ENCODE measurements at places on chromosomes 13 and 19. TPM values are rescaled to one million over a fixed set of nuclear protein-coding genes. Genes with fewer than 3 reads are reported as not detected.

DNA sequence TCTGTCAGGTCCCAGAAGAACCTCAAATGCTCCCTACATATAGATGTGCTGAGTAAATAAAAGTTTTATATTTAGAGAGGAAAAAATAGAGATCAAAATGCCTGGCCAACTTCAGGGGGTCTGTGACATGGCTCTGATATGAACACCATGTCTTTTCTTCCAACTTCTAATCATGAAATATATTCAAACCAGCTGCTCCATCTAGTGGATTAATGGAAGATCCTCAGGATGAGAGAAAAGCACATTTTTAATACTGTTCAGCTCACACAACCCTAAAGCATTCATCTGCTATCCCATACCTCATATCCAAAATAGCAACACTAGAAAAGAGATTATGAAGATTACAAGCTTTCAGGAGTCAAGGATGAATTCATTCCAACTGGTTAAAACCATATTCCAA, 56.0 kb upstream of the DOCK9 start:
- no peak for DNase-seq
- no peaks in the 10 kb centered on the region for H3K4me1 ChIP-seq
- H3K4me3 ChIP-seq = no peak overlapping the region
- H3K27me3 ChIP-seq = no peaks in the 10 kb centered on the region

DNA sequence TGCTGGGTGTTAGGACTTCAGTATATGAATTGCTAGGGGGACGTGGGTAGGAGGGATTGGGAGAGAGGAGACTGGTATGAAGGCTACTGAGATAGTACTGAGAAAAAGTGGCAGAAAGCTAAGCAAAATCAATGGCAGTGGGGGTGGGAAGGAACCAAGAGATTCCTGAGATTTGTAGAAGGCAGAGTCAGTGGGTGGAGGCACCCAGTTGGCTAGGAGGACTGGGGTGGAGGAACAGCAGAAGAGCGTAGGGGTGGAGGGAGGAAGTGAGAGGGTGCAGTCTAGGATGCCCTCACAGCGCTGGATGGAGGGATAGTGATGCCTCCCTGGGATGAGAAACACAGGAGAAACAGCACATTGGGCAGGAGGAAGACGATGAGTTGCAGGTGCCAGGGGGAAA, 5.6 kb upstream of the MEDAG start:
- no peak overlapping the region for H3K27ac ChIP-seq
- no peak overlapping the region for H3K4me3 ChIP-seq
- no peaks in the 10 kb centered on the region for H3K36me3 ChIP-seq
- H3K4me1 ChIP-seq = peaks cover 8% of the 10 kb centered on the region
- no peak for DNase-seq

- DNase-seq = no peak
- no peaks in the 10 kb centered on the region for H3K27me3 ChIP-seq
- H3K36me3 ChIP-seq = peaks cover 3% of the 10 kb centered on the region
- peak overlapping the region; percentile 88 for H3K27ac ChIP-seq
- H3K4me1 ChIP-seq = peaks cover 20% of the 10 kb centered on the region
- H3K4me3 ChIP-seq = peak overlapping the region; percentile 95
Observed at GRCh38 chr13:24511019-24511815, 1.4 kb downstream of the PARP4 start.

HTR2A gene
- 0.24 TPM for polyA plus RNA-seq

DNA sequence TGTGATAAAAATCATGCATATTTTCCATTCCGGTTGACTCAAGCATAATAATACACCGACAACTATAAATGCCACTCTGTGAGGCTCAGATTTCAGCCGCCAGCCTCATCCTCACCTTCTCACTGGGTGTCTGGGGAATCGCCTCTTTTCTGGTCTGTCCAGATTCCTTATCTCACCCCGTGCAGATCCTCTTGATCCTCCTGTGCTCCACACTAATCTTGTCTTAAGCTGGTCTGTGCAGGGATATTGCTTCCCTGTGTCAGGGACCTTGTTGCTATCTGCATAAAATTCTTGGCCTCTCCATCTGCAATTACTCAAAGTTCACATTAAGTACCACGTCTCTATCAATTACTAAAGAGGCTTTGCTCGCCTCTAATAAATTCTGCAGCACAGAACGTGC, 116.6 kb upstream of the SPACA7 start:
- no peak for DNase-seq
- no peaks in the 10 kb centered on the region for H3K4me1 ChIP-seq
- no peaks in the 10 kb centered on the region for H3K36me3 ChIP-seq
- no peak overlapping the region for H3K27ac ChIP-seq
- H3K27me3 ChIP-seq = no peaks in the 10 kb centered on the region
- no peak overlapping the region for H3K4me3 ChIP-seq

- DNase-seq = no peak
- no peak overlapping the region for H3K27ac ChIP-seq
- peaks cover 19% of the 10 kb centered on the region for H3K4me1 ChIP-seq
Observed at GRCh38 chr19:45140533-45140932, 20.2 kb downstream of the NKPD1 start.

DNA sequence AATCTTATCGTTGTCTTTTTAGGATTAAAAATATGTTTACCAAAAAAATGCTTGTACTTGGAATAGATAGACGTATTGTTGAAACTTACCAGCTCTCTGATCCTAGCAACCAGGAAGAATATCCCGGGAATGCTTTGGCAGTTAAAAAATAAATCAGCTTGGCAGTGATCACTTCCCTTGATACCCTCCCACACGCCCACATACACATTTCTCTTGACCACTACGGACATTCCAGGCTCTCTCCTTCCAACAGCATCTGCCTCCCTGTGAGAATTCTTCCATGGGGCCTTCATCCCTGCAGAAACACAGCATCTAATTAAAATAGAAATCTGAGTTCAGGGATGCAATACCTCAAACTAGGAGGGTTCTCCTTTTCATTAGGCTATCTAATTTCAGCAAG, 57.9 kb downstream of the THSD1 start:
- no peak for DNase-seq
- no peaks in the 10 kb centered on the region for H3K27me3 ChIP-seq
- no peak overlapping the region for H3K4me3 ChIP-seq
- H3K27ac ChIP-seq = no peak overlapping the region
- no peaks in the 10 kb centered on the region for H3K36me3 ChIP-seq

DNA sequence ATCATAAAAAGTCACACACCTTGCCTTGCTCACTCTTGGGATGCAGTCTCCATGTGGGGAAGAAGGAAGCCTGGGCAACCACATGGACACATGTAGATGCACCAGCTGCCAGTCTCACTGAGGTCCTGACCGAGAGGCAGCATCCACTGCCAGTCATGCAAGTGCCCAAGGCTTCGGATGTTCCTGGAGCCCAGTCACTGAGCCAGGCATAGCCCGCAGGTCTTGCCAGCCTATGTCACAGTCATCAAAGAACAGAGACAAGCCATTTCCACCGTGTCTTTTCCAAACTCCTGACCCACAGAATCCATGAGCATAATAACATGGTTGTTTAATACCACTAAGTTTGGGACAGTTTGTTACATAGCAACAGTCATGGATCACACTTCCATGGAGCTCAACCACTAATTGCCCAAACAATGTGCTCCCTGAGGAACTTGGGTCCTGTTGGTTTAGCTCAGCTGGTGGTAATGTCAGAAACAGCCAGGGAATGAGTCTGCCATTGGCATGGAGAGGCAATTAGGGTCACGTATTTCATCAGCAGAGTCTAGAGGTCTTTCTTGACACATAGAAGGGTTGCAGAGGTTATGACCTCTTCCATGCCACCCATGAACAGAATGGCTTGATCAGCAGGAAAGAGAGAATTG, 21.5 kb downstream of the STARD13 start:
- H3K4me3 ChIP-seq = no peak overlapping the region
- no peaks in the 10 kb centered on the region for H3K36me3 ChIP-seq
- no peak for DNase-seq

- DNase-seq = no peak
- H3K36me3 ChIP-seq = peaks cover 10% of the 10 kb centered on the region
- H3K27ac ChIP-seq = no peak overlapping the region
- no peak overlapping the region for H3K4me3 ChIP-seq
Observed at GRCh38 chr13:112793545-112794445, 104.0 kb downstream of the ATP11A start.

GRCh38 chr13:29498426-29499040, 97.0 kb downstream of the SLC7A1 start:
- peaks cover 35% of the 10 kb centered on the region for H3K36me3 ChIP-seq
- H3K27me3 ChIP-seq = no peaks in the 10 kb centered on the region
- DNase-seq = no peak
- H3K4me1 ChIP-seq = no peaks in the 10 kb centered on the region
- no peak overlapping the region for H3K27ac ChIP-seq
- no peak overlapping the region for H3K4me3 ChIP-seq

DNA sequence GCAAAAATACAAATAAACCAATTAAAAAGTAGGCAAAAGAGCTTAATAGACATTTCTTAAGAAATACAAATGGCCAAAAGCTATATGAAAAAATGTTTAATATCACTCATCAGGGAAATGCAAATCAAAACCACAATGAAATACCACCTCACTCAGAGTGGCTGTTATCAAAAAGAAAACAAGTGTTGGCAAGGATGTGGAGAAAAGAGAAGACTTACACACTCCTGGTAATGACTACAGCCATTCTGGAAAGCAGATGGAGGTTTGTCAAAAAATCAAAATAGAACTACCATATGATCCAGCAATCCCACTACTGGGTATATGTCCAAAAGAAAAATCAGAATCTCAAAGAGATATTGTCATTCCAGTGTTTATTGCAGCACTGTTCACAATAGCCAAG, 223.5 kb upstream of the SLC10A2 start:
- no peak overlapping the region for H3K4me3 ChIP-seq
- H3K27ac ChIP-seq = no peak overlapping the region
- no peaks in the 10 kb centered on the region for H3K36me3 ChIP-seq
- H3K27me3 ChIP-seq = no peaks in the 10 kb centered on the region
- no peaks in the 10 kb centered on the region for H3K4me1 ChIP-seq

DNA sequence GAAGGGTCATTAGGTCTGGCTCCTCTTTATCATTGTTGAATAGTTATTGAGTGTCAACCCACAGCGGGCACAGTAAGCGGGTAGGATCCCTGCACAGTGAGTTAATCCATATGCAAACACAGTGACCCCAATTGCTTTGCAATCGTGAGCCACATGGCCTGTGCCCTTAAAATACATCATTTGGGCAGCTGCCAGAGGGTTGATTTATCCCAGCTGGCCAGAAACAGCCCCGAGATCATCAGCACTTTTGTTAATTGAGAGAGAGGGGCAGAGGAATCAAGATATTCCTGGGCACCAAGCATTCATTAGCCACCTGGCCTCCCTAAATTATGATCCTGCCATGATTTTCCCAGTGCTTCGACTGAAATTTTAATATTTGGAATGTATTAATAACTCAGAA, 9.8 kb upstream of the CNMD start:
- H3K4me1 ChIP-seq = no peaks in the 10 kb centered on the region
- peaks cover 5% of the 10 kb centered on the region for H3K27me3 ChIP-seq
- H3K4me3 ChIP-seq = no peak overlapping the region
- H3K36me3 ChIP-seq = no peaks in the 10 kb centered on the region
- DNase-seq = no peak

DNA sequence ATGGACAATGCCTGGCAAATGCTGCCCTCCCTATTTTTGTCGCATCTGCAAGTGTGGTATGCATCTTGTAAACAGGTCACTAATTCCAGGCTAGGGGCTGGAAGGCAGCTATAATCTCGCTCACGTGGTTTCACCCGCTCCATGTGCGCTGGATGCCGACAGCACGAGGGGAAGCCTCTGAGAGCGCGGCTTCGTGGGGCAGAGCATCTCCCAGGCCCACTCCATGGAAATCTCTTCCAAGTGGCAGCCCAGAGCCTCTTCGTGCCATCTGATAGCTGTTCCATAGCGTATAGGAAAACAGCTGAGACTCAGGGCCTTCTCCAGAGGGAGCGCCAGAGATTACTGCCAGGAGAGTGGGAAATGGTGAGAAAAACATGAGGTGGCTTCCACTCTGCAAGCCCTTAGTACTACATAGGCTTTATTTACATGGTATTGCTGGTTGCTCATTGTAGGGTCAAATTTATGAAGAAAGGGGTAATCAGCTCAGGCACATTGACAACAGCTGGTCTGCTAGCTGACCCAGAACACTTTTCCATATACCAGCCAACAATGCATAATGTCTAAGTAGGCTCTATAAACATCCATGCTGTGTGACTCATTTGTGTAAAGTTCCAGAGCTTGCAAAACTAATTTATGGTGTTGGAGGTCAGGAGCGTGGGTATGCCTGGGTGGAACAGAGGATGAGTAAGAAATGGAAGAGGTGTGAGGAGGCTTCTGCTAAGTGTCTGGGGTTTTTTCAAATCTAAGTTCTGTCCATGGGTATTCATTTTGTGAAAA, 165.2 kb downstream of the SHISA2 start:
- H3K4me3 ChIP-seq = no peak overlapping the region
- H3K27ac ChIP-seq = no peak overlapping the region

GRCh38 chr13:112261924-112262323, 114.2 kb upstream of the SPACA7 start:
- peak; percentile 29 for DNase-seq
- no peak overlapping the region for H3K4me3 ChIP-seq
- H3K27me3 ChIP-seq = no peaks in the 10 kb centered on the region
- no peaks in the 10 kb centered on the region for H3K36me3 ChIP-seq
- H3K27ac ChIP-seq = no peak overlapping the region
- H3K4me1 ChIP-seq = no peaks in the 10 kb centered on the region

CGB8 gene
- polyA plus RNA-seq = not detected

GRCh38 chr13:25692099-25692498, 320.3 kb downstream of the ATP8A2 start:
- no peak for DNase-seq
- H3K27ac ChIP-seq = no peak overlapping the region
- H3K27me3 ChIP-seq = no peaks in the 10 kb centered on the region
- no peaks in the 10 kb centered on the region for H3K36me3 ChIP-seq

GRCh38 chr13:112997188-112998130, 28.4 kb downstream of the MCF2L start:
- peaks cover 75% of the 10 kb centered on the region for H3K4me1 ChIP-seq
- peak overlapping the region; percentile 13 for H3K27ac ChIP-seq
- no peaks in the 10 kb centered on the region for H3K36me3 ChIP-seq
- DNase-seq = no peak
- no peak overlapping the region for H3K4me3 ChIP-seq
- no peaks in the 10 kb centered on the region for H3K27me3 ChIP-seq

DNA sequence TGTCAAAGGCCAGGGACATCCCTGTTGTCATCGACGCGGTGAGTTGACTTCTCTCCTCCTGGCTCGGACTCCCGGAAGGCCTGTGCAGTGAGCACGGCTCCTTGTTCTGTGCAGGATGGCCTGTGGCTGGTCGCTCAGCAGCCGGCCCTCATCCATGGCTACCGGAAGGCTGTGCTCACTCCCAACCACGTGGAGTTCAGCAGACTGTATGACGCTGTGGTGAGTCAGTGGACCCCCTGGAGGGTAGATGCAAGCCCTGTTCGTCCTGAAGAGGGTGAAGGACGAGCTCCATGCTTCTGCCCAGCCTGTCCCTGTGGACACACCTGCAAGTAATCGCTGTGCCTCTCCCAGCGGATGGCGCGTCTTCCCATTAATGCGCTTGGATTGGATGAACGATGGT, 19.2 kb downstream of the NAXD start:
- DNase-seq = no peak
- no peaks in the 10 kb centered on the region for H3K27me3 ChIP-seq
- H3K36me3 ChIP-seq = peaks cover 5% of the 10 kb centered on the region
- H3K4me3 ChIP-seq = no peak overlapping the region
- H3K4me1 ChIP-seq = no peaks in the 10 kb centered on the region
- no peak overlapping the region for H3K27ac ChIP-seq

Data from heart left ventricle (tissue), 16 donors.